ENCODE measurements at places on chromosomes 3 and 15.

GRCh38 chr3:194277104-194277785 is 73.9 kb downstream of the CPN2 start:
- DNase-seq, result no peak

DNA sequence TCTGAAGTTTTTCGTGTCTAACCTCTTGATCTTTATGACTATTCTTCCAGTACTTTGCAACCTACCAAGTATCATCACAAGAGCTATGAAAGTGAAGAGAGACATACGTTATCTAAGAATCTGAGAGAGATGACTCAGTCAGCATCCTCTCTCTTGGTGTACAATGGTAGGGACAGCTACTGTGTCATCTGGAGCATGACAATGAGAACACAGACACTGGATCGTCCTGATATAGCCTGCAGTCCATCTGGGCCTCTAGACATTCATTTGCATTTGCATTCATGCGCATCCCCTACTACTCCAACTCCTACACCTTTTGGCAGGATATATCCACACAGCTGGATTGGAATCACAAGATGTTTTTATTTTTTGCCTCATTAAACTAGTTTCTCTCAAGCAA is 115.2 kb downstream of the PEX5L start:
- no peak for DNase-seq

GRCh38 chr15:63791228-63791627 is 42.5 kb downstream of the HERC1 start:
- no peak for DNase-seq

GRCh38 chr15:70576696-70577095 is 186.7 kb downstream of the UACA start:
- no peak for DNase-seq

GRCh38 chr3:108180194-108180593 is 42.0 kb downstream of the IFT57 start:
- no peak for DNase-seq

- DNase-seq, result no peak
These were observed 304.3 kb downstream of the ZIC1 start for GRCh38 chr3:147713234-147714133.

GRCh38 chr3:31439890-31440750 is 92.6 kb upstream of the STT3B start:
- no peak for DNase-seq

DNA sequence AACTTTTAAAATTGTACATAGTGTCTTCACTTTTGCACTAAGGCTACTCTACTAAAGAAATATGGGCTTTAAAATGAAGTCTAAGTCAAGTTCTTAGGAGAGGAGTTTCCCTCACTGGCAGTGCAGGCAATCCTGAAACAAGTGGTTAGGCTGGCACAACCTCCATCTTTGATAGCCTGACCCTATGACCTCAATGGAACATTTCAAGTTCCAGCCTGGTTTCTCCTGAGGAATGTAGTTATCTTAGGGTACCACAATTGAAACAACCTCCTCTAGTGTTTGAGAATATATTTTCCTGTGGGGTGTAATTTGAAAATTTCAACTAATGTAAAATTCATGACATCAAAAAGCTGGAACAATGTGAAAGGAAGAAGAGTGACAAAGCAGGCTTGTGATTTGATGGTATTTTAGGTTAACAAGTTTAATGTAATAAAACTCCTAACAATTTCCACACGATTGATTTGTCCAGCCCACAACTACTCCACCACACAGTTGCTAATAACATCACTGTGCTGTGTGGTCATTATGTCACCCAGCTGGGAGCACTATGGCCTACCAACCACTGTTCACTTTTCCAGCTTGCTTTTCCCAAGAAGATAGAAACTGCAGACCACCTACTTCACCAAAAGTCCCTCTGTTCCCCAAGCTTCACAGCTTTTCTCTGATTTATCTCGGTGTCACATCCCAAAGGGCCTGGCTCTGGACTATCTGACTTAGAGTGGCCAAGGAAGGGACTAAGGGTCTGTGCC is 1.8 kb downstream of the WWTR1 start:
- no peak for DNase-seq

DNA sequence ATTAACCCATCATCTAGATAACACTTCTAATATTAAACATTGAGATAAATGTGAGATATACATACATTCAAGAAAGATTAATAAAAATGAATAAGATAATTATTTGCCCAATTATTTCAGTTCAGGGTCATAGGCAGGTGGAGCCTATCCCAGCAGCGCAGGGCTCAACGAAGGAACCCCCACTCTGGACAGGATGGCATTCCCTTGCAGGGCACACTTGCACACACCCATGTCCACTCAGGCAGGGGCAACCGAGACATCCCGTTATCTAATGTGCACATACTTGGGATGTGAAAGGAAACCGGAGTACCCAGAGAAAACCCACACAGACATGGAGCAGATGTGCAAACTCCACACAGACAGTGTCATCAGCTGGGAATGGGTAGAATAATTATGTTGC is 175.4 kb upstream of the CMC1 start:
- DNase-seq, result no peak

GRCh38 chr15:52642386-52643361 is 36.5 kb downstream of the ATOSA start:
- DNase-seq, result no peak

DNA sequence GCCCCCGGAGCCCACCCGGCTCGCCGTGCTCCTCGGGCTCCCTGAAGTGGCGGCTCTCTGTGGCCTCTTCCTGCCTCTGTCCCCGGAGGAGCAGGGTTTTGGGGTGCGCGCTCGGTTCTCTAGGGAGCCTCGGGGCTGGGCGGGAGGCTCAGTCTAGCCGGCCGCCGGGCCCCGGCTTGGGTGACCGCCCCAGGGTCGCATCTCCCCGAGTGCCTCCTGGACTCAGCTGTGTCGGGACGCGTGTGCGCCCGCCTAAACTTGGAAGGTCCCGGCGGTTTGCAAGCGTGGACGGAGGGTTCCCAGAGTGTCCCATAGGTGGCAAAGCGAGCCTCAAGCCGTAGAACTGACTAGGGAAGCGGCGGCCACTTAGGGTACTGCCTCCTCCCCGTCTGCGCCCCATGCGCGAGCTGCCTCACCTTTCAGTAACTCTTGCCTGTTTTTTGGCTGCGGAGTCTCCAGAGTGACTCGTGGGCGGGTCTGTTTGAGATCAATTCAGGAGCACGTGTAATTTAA is 601 bp downstream of the ACTL6A start:
- DNase-seq, result peak; percentile 43

DNA sequence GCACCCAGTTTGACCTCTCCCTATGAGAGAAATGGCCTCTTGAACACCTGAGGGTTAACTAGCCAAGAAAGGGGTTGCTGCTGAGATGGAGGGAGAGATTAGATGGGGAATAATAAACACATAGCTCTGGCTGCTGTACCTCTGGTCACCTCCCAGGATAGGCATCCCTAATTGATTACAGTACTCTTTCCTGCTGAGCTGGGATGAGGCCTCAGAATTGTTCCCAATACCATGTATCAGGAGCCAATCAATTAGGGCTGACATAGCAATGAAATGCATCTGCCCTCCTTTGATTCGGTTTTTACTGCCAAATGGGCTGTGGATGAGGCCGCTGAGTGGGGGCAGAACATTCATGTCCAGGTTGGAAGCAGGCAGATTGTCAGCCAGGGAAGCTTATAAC is 339.4 kb upstream of the SLCO3A1 start:
- no peak for DNase-seq

- DNase-seq, result no peak
These were observed 14.2 kb upstream of the SNX22 start for GRCh38 chr15:64137226-64137833.
